Vein endothelial cell (primary cell): ENCODE measurements at places on chromosomes 5 and 9. TPM values are rescaled to one million over a fixed set of nuclear protein-coding genes. Genes with fewer than 3 reads are reported as not detected.

The CCDC187 gene
- not detected in 2 replicates for total RNA-seq

The TEK gene
- total RNA-seq: 89.3 and 139 TPM in 2 replicates

The TSSK1B gene
- total RNA-seq: under 0.01 and 0.10 TPM in 2 replicates

The CREB3 gene
- 51.3 and 60.4 TPM in 2 replicates for total RNA-seq

The NTNG2 gene
- under 0.01 and 0.10 TPM in 2 replicates for total RNA-seq

The NAIF1 gene
- total RNA-seq: 7.5 and 9.3 TPM in 2 replicates

The SNX18 gene
- total RNA-seq: 18.8 and 22.5 TPM in 2 replicates

The DUSP1 gene
- total RNA-seq: 92.5 and 128 TPM in 2 replicates

The TPD52L3 gene
- not detected in 2 replicates for total RNA-seq

The AMBP gene
- not detected in 2 replicates for total RNA-seq

The ANKRD18A gene
- total RNA-seq: under 0.01 TPM in 1 of 2 replicates, not detected in the other

The HRH2 gene
- under 0.01 TPM in 1 of 2 replicates, not detected in the other for total RNA-seq

The IARS1 gene
- total RNA-seq: 173 and 190 TPM in 2 replicates

The SOHLH1 gene
- not detected in 2 replicates for total RNA-seq

The SERINC5 gene
- 14.7 and 15.0 TPM in 2 replicates for total RNA-seq

The CCDC69 gene
- 3.3 and 7.2 TPM in 2 replicates for total RNA-seq

The ADGRV1 gene
- total RNA-seq: under 0.01 and 0.67 TPM in 2 replicates

The IFNK gene
- total RNA-seq: not detected in 2 replicates

The PAPPA gene
- 0.33 and 0.38 TPM in 2 replicates for total RNA-seq

The BNC2 gene
- 29.0 and 34.3 TPM in 2 replicates for total RNA-seq

The GFRA3 gene
- 0.10 TPM in 1 of 2 replicates, not detected in the other for total RNA-seq

The GABRB2 gene
- not detected in 2 replicates for total RNA-seq

The HMGCS1 gene
- 14.0 and 71.3 TPM in 2 replicates for total RNA-seq

The FOXD4L3 gene
- not detected in 2 replicates for total RNA-seq

The GMCL2 gene
- under 0.01 TPM in 1 of 2 replicates, not detected in the other for total RNA-seq

The GNAQ gene
- total RNA-seq: 54.2 and 74.9 TPM in 2 replicates

The RNF44 gene
- total RNA-seq: 7.7 and 13.7 TPM in 2 replicates

The OTULINL gene
- total RNA-seq: under 0.01 and 0.19 TPM in 2 replicates

The PCDHB15 gene
- total RNA-seq: 0.98 and 1.1 TPM in 2 replicates

The C1QTNF3 gene
- 0.65 and 2.1 TPM in 2 replicates for total RNA-seq

The WASHC1 gene
- total RNA-seq: 2.7 and 3.9 TPM in 2 replicates
